ENCODE measurements at places on chromosomes 5 and 9. TPM values are rescaled to one million over a fixed set of nuclear protein-coding genes. Genes with fewer than 3 reads are reported as not detected.

GRCh38 chr5:139438707-139439012 lies 665 bp downstream of the DNAJC18 start:
- no peak for DNase-seq

- DNase-seq: no peak
Measured at GRCh38 chr9:6634444-6634843, 11.1 kb downstream of the GLDC start.

DNA sequence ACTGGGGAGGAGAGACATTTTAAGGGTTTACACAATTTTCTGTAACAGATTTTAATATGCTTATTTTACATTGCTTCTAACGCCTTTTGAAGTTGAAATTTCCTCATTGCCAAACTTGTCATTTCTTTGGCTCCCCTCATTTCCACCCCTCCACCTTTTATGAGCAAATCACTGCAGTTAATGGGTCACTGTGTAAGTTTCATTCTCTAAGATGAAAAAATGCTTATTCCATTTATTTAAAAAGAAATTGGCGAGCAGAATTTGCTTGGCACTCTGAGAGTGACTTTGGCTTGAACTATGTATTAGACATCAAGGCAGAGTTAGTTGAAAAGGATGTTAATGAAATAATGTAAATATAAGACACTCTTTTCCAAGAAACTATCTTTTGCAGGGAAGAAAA lies 66.6 kb downstream of the ITGA1 start:
- no peak for DNase-seq

DNA sequence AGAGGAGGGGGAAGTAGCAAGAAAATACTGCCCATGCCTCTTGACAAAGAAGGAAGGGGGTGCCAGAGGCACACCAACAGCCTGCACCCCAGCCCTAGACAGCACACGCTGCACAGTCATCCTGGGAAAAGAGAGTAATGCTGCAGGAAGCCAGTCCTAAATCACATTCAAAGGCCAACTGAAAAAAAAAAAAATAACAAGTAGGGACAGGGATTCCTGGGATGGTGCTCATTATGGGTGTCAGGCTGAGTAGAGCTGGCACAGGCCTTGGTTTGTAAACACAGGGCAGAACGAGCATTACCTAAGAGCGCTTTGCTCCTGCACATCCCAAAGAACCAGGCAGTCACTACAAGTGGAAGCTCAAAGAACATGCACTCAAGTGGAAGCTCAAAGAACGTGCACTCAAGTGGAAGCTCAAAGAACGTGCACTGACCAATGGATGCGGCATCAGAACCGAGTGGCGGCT lies 7.8 kb downstream of the RAPGEF1 start:
- DNase-seq: no peak

TPPP gene
- total RNA-seq: 7.8 TPM

TSPAN17 gene
- total RNA-seq: 16.9 TPM
